AG04450 (cell line): ENCODE measurements at places on chromosomes 16 and 17. TPM values are rescaled to one million over a fixed set of nuclear protein-coding genes. Genes with fewer than 3 reads are reported as not detected.

- no peak for DNase-seq
These were observed 61.8 kb downstream of the KSR1 start for GRCh38 chr17:27518048-27518447.

DNA sequence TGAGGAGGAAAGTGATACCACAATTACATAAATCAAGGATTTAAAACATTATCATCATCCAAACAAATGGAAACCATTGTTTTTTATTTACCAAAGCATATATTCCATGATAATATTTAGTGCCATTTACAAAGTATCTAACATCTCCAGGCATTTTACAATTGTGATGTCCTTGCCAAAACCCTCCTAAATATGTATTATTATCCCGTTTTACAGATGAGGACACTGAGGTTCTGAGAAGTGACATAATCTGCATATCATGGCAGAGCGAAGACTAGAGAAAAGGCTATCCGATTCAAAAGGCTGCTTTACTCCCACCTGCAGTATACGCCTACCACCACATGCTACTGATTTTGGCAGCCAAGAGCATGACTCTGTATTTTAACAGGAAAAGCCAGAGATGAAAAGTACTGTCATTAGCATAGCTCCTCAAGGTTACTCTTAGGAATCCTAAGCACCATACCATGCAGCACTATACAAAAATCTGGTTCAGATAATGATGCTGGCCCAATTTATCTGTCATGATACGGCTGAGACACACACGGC is 301.4 kb downstream of the CA10 start:
- no peak for DNase-seq

GRCh38 chr16:26863931-26864330 is 202.8 kb upstream of the C16orf82 start:
- DNase-seq = no peak

GRCh38 chr17:9258115-9259015 is 237.1 kb downstream of the NTN1 start:
- no peak for DNase-seq

Gene MLKL
- 4.1 and 5.8 TPM in 2 replicates for polyA plus RNA-seq
